ENCODE measurements at places on chromosomes 3 and 15.

DNA sequence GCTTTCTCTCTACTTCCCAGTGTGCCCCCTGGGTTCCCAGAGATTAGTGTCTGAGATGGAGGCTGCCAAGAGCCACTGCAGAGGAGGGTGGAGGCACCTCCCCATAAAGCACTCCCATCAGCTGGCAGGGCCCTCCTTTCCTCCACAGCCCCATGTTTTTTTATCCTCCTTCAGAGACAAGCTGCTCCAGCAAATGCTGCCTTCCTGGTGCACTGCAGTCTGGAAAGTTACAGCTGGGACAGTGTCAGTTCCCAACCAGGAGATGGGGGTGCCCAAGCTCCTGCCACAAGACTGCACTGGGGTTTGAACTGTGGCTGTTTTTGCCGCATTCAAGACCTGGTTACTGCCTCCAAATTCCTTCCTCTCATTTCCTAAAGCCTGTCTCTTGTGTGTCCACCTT lies 206.1 kb downstream of the CADPS start:
- peak; percentile 15 for DNase-seq

- no peak for DNase-seq
These were observed 475.2 kb upstream of the IL12A start for GRCh38 chr3:159513444-159513843.

DNA sequence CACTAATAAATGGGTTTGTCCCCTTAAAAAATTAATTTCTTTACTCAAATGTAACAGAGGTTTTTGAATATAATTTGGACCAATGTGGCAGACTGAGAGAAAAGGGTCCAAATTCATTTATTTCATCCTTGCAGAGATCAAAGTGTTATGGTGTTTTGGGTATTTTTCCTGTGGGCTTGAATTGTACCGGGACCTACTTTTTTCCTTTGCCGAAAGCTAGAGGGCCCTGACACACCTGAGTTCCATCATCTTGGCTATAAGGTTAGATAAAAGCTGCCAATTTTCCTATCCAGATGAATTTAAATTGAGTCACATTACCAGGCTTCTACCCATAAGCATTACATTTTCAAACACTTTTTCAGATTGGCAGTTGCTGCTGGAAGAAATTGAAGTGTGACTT lies 908 bp downstream of the CCNB2 start:
- DNase-seq = no peak

DNA sequence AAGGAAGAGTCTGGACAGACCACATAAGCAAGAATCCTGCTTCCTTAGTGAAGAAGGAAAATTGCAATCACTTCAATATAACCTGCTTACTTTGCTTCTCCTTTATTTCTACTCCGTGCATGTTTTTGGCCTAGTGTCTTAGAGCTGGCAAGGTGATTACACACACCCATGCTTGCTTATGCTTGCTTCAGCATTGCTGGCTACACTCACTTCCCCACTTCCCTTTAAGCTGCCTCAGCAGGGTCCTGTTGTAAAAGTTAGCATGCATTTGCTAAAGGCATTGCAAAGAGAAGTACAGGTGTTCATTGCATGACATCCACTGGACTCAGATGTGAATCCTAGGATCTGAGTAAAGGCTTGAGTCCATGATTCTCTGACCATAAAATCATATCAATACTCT lies 47.5 kb upstream of the STT3B start:
- DNase-seq = no peak

DNA sequence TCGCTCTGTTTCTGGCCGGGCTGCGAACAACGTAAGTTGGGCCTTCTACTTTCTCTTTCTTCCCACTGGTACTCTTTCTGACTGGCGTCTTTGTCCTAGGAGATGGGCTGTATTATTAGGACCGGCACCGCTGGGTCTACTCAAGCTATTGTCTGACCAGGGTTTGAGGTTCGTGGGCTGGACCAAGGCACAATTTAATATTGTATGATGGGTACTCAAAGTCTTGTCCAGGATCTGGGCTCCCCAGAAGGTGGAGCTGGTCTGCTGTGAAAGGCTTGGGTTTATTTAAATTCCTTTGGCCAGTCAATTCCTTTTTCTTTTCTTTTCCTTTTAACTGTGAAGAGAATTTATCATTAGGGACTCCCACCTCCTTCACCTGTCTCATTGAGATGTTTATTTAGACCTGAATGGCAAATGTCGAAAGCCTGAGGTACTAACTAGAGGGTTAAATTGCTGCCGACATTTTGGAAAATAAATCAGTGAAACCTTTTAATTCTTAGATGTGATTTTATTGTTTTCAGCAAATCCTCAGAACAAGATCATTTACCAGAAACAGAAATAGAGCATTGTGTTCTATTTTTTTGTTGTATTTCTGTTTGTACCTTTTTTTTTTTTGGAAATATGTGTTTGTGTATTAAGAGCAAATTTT lies 410 bp downstream of the LRRC49 start:
- peak; percentile 22 for DNase-seq

DNA sequence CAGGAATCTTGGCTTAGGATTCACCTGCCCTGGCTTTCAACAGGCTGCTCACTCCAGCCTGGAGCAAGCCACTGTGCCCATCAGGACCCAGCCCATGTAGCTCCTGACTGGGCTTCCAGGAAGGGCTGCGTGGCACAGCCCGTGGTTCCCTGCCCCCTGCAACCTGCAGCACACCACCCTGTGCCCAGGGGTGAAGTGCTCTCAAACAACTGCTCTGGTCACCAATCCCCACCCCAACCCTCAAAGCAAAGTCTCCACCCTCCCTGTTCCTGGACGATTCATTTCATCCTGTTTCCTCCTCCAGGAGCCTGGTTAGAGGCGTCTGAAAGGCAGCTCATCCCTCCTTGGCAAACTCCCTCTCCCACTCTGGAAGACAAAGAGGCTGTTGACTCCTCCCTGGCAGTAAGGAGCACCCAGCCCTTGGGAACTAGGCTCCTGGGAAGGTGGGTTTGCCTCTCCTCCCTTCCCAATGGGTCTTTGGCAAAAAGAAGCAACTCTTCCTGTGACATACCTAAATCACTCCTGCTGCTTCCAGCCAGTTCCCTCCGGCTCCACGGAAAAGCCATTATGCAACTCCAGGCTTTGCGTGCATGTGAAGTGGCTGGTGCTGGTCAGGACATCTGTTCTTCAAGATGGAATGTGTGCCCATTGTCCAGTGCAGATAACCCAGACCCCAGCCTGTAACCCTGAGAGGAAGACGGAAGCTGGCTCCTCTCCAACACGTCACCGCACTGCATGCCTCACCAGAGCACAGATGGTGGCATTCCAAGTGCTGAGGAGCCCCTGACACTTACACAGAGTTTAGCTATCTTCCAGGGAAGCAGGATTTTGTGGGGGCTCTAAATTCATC lies 29.1 kb upstream of the VIPR1 start:
- DNase-seq = no peak

GRCh38 chr15:69562564-69562963 lies 109.9 kb downstream of the RPLP1 start:
- no peak for DNase-seq

DNA sequence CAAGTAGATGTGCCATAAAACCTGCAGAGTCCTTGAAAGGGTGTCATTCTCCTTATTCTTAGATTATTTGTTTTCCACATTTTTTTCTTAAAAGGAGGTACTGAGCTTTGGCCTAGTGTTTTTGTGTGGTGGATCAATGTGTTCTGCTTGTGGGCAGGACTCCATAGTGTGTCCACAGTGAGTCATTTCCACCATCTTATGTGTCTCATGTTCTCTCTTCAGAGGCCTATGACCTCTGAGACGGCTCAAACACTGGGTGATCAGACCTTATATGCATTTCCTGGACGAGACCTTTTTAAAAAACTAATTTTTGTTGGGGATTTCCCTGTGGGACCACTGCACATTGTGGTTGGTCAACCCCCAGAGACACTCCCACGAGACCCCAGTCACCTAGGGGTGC lies 93.4 kb downstream of the CHCHD4 start:
- DNase-seq = no peak

GRCh38 chr3:144128108-144128892 lies 156.7 kb downstream of the DIPK2A start:
- DNase-seq = peak; percentile 62

GRCh38 chr15:71891026-71891425 lies 80.7 kb downstream of the NR2E3 start:
- DNase-seq = no peak

- no peak for DNase-seq
These were observed 5.6 kb downstream of the CD96 start for GRCh38 chr3:111547631-111548030.

GRCh38 chr3:147405231-147406027 lies 914 bp downstream of the ZIC4 start:
- no peak for DNase-seq

DNA sequence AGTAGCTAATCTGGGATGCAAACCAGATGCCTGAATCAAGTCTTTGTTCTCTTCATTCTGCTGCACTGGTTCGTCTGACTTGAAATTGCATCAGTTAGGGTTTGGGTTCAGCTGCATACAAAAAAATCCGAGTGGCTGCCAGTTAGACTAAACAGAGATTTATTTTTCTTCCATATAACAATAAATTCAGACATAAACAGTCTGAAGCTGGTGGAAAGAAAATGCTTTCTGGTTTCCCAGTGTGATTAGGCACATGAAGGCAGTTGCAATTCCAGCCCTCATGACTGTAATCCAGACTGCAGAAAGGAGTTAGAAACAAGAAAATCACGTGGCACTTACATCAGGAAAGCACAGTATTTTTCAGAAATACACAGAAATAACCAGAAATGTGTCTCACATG lies 930.7 kb downstream of the MCTP2 start:
- no peak for DNase-seq

GRCh38 chr3:106206613-106207012 lies 337.8 kb upstream of the CBLB start:
- no peak for DNase-seq

DNA sequence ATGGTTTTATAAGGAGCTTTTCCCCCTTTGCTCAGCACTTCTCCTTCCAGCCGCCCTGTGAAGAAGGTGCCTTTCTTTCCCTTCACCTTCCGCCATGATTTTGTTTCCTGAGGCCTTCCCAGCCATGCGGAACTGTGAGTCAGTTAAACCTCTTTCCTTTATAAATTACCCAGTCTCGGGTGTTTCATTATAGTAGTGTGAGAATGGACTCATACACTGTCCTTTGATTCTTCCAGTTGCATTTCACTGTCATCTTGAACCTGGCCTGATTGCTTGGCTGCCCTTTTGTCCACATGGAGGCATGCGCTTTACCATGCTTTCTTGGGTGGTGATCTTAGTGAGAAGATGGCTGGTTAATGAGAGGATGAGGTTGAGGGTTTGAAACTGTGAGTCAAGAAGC lies 23.2 kb downstream of the USP13 start:
- DNase-seq = no peak

DNA sequence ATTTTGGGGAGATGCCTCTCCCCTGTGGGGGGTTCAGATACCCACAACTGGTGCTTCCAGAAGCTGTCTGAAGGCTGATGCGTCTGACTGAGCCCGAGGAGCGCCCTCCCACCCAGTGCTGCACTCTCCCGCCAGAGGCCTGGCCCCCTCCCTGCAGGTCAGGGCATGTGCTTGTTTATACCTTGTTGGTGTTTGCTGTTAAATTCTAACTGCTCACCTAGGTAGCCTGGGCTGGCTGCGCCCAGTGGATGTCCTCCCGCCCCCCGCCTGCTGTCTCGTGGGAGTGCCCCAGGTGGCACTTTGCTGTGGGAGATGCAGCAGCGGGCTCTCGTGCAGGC lies 12.9 kb downstream of the KLF13 start:
- no peak for DNase-seq

Measured in WERI-Rb-1 (cell line).